ENCODE measurements at places on chromosomes 6 and 20.

DNA sequence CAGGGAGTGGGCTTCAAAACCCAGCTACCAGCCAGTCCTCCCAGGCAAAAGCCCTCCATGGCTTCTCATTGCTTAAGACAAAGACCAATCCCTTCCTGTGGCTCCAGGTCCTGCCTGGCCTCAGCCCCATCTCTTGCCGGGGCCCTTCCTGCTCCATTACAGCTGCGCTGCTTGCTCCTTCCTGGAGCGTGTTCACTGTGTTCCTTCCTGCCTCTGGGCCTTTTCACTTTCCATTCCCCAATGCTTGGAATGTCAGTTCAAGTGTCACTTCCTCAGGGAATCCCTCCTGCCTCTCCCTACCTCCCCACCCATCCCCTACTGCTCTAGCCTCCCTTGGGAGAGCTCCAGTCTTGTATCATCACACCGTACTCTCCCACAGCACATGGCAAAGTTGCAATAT, 11.1 kb upstream of the ITPR3 start:
- no peak for DNase-seq

- DNase-seq: peak; percentile 69
Observed at GRCh38 chr6:121334299-121335086, at the start of gene TBC1D32. Gene TBC1D32, minus strand, starts transcription at chr6:121334480. Its CDS starts 50 bp downstream, at chr6:121334430.

GRCh38 chr20:12023194-12023795, 105.6 kb downstream of the BTBD3 start:
- DNase-seq: no peak

DNA sequence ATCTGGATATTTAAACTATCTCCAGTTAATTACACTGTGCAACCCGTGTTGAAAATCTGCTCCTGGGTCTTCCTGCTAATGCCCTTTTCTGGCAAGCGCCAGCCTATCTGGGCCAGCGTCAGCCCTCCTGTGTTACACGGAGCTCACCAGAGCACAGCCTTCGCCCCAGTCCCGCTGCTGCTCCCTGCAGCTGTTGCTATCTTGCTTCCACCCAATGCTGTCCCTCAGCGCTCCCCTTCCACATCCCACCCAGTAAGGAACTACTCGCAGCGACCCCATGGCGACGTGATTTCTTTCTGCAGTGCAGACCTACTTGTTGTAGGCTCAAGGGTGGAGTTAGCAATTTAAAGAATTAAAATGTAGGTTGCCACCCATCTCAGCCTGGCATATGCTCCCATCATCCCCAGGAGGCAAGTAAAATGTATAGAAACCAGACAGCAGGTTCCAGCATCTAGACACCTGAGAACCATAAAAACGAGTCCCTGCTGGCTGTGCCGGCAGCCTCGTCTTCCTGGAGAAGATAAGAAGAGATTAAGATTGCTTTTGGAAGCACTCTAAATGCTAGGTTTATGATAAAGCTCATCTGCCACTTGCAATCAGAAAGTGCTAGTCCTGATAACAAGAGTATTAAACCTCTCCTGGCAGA, 254.3 kb upstream of the FOXQ1 start:
- DNase-seq: no peak

GRCh38 chr6:28634411-28634760, 108.7 kb downstream of the GPX5 start:
- DNase-seq: no peak

DNA sequence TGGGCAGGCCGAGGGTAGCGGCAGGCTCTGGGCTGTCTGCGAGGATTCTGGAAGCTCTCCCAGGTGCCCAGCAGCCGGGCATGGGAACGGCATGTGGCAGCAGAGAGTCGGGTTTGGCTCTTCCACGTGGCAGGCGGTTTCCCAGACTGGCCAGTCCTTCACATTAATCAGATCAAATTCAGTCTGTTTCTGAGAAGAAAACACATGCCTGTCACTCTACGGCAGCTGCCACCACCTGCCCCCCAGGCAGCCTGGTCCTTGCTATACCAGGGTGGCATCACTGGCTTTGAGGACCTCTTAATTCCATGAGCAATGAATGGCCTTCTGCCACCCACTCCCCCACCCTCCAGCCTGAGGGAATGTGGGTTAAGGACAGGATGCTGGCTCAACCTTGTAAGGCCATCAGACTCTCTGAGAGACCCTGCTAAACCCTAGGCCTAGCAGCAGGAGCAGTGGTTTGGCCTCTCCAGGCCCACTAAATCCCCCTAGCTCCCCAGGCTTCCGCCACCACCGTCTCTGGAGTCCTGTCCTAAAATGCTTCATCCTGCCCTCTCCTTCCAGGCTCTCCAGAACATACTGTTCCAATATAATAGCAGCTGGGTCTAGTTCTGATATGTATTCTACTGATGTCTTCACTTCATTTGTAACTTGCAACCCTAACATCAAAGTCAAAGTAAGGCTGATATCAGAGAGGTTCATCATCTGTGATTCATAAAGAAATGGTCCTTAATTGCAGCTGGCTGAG, 47.8 kb downstream of the PLCG1 start:
- no peak for DNase-seq

DNA sequence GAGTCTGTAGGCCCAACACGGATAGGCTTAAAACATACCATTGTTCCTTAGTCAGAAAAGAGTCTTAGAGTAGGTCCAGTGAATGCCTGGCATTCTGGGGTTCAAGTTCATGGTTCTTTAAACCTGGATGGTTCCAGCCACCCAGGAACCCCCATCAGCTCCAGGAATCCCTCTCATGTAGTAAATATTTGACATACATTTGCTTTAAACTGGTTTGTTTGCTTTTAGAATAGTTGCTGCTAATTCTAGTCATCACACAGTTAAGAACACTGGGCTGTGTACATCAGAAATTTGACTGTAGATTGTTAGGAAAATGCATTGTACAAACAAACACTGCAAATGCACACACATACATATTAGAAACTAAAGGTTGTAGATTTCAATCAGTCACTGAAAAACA, 30.6 kb upstream of the PBOV1 start:
- no peak for DNase-seq

DNA sequence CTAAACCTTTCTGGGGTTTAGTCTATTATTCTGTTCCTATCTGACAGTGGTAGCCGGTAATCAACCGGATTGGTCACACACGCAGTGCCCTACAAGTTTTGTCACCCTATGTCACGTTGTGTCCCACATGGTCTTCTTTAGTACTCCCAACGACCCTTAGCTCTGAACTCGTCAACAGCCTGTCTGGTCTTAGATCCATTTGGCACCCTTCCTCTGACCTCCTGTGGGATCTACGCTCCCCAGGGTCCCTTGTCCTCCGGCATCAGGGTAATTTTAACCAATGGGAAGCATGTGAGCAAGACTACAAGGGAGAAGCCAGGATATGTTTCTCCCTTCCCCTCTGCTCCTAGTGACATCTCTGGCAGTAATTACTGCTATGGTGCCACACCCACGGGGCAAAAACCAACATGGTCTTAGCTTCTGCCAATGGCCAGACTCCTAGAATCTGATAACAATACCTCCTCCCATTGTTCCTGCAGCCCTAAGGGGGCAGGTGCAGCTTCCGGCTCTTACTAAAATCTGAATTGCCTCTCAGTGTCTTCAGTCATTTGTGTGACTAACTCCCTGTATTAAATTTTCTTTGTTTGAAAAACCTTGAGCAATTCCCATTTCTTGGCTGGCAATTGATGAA, 56.6 kb downstream of the MAFB start:
- no peak for DNase-seq

DNA sequence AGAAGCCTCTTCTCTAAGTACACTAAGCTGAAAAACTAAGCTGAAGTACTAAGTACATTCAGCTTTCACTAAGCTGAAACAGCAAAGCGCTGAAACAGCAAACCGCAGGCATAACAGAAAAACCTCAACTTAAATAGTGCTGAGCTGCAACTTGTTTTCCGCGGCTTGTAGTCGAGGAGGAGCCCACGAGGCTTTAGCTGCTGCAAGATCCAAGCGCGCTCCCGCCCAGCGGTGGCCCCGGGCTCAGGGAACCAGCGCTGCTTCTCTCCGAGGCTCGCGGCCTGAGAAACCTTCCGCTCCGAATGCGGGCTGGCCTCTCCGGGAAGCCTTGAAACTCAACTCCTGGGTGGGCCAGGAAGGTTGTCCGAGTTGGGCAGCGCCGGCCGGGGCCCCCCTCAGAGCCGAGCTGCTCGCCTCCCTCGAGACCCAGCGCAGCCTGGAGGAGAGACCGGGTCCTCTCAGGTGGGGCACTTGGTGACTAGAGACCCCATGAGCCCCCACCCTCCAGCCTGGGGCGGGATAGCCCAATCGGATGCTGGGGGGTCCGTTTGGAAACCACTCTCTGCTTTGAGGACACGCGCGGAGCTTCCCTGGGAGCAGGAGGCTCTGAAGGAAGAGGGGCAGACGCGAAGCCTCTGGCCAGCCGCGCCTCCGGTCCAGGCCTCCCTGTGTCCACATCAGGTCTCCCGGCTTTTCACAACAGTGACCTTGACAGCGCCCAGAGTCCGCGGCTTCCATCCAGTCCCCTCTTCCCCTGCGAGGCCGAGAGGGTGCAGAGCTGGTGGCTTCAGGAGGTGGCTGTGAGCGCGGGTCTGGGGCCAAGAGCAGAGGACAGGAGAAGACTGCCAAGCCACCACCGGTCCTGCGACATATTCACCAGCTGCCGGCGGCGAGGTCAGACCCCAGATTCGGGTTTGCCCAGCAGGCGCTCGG, 38.1 kb upstream of the HLA-E start:
- DNase-seq: no peak

- no peak for DNase-seq
Observed at GRCh38 chr6:38118791-38119365, 299.4 kb downstream of the ZFAND3 start.

- no peak for DNase-seq
Observed at GRCh38 chr6:38153076-38153797, 333.7 kb downstream of the ZFAND3 start.

GRCh38 chr6:156378853-156379252, 398.3 kb upstream of the ARID1B start:
- no peak for DNase-seq

DNA sequence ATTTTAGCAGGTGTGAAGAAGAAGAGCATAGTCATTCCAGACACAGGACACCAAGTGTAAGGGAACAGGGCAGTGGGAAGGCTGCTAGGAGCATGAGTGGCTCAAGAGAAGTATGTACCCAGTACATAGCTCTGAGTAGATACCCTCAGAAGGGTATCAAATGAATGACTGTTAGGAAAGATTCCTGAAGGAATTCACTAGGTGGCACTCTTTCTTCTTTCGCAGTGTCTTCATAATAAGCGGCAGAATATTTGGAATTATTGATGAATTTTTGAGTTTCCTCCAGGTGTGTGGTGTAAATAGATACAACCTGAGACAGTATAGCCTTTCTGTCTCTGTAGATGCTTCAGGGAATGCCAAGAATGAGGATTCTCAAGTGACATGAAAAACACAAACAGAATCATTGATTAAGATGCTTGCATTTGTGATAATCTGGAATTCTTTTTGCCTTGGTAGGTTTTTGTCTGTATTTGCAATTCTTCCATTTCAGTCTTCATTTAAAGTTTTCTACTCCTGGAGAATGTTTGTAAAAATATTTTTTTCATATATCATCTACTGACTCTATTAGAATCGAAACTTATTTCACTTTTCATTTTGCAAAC, 264.3 kb upstream of the RIMS1 start:
- DNase-seq: peak; percentile 42

DNA sequence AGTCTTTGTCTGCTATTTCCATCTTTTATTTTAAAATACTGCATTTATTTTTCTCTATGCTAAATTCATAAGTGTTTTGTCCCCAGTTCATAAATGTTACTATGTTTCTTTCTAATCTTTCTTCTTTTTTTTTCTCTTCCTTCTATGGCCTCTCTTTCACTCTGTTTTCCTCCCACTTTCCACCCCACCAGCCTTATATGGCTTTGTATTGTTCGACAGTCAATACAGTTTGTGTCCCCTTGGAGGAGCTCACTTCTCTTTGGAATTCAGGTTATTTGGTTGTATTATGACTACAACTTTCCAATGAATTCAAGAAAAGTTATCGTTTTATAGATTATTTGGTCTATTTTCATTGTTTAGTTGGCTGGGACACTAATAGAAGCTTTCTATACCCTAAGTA, 393.5 kb downstream of the NKAIN2 start:
- peak; percentile 35 for DNase-seq

GRCh38 chr6:56050530-56051201, 175.3 kb upstream of the BMP5 start:
- no peak for DNase-seq

DNA sequence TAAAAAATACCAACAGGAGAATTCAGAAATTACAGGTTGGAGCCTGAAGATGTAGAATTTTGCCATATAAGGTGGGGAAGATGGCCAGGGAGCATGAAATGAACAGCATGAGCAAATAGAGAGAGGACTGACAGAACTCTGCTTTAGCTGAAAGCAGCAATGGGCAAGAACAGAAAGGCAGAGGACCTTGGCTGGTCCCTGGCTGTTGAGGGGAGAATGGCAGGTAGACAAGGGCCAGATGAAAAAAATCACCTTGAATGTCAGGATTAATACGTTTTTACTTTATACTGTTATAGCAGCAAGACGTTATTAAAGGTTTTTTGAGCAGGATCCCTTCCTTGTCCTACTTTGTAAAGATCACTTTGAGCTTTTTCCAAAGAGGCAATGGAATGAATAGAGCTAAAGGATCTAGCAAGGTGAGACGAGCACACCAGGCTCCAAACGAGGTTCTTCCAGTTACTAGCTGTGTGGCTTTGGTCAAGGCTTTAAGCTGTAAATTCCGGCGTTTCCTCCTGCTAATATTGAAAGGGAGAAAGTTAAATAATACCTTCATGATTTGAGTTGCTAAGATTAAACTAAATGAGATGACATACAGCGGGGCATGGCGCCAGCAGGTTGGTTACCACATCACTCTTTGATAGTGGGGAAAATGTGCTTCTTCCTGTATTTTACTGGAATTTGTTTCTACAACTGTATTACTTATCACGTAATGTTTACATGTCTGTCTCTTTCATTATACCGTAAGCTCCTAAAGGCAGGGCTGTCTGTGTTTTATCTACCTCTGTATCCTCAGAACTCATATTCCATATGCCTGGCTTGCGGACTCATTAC, 776 bp downstream of the PPIL1 start:
- DNase-seq: peak; percentile 34

GRCh38 chr6:5248302-5249098, 12.2 kb downstream of the LYRM4 start:
- DNase-seq: no peak

- no peak for DNase-seq
Observed at GRCh38 chr20:38466983-38467382, 5.7 kb upstream of the RALGAPB start.

DNA sequence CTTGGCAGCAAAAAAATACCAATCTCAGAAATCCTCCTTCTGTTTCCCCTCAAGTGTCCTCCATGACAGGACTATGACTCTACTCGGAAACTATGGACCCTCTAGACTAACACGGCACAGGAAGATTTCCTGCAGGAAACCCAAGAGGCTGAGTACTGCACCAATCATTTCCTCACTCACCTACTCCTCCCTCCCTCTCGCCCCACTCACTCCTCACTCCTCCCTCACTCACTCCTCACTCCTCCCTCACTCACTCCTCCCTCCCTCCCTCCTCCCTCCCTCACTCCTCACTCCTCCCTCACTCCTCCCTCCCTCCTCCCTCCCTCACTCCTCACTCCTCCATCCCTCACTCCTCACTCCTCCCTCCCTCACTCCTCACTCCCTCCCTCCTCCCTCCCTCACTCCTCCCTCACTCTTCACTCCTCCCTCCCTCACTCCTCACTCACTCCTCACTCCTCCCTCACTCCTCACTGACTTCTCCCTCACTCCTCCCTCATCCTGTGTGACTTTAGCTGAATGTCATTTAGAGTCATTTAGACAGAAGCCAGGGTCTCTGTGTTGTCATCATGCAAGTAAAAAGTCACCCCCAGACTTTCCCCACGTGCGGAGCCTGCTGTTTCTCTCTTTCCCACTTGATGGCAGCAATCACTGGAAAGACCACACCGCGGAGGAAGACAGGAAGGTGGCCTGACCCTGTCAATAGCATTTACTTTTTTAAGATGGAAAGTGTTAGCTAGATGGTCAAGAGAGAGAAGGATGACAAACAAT, 226.8 kb upstream of the PDE10A start:
- no peak for DNase-seq

Measured in NCI-H2081 (cell line).